ENCODE measurements at places on chromosomes 3 and 15. TPM values are rescaled to one million over a fixed set of nuclear protein-coding genes. Genes with fewer than 3 reads are reported as not detected.

DNA sequence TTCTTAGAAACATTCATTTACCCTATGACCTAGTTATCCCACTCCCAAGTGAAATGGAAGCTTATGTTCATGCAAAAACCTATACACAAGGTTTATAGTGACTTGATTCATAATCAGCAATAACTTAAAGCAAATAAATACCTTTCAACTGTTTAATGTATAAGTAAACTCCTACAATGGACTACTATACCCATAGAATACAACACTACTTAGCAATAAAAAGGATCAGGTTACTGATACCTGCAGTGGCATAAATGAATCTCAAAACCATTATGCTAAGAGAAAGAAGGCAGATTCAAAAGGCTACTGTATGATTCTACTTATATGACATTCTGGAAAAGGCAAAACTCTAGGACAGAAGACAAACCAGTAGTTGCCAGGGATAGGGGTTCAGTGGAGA, 8.3 kb upstream of the POLR2M start:
- no peaks in the 10 kb centered on the region for H3K27me3 ChIP-seq
- H3K4me1 ChIP-seq: peaks cover 4% of the 10 kb centered on the region
- DNase-seq: no peak
- no peak overlapping the region for H3K27ac ChIP-seq

- no peaks in the 10 kb centered on the region for H3K27me3 ChIP-seq
- no peak overlapping the region for H3K27ac ChIP-seq
- no peak for DNase-seq
- no peaks in the 10 kb centered on the region for H3K4me1 ChIP-seq
- H3K4me3 ChIP-seq: no peak overlapping the region
Measured at GRCh38 chr3:127073941-127074820, 91.3 kb downstream of the PLXNA1 start.

Gene CHRD
- 15.0 TPM for total RNA-seq

GRCh38 chr3:127439621-127440020, 150.9 kb downstream of the TPRA1 start:
- no peaks in the 10 kb centered on the region for H3K36me3 ChIP-seq
- no peak overlapping the region for H3K27ac ChIP-seq
- H3K27me3 ChIP-seq: peaks cover 8% of the 10 kb centered on the region
- no peak for DNase-seq
- no peak overlapping the region for H3K4me3 ChIP-seq

DNA sequence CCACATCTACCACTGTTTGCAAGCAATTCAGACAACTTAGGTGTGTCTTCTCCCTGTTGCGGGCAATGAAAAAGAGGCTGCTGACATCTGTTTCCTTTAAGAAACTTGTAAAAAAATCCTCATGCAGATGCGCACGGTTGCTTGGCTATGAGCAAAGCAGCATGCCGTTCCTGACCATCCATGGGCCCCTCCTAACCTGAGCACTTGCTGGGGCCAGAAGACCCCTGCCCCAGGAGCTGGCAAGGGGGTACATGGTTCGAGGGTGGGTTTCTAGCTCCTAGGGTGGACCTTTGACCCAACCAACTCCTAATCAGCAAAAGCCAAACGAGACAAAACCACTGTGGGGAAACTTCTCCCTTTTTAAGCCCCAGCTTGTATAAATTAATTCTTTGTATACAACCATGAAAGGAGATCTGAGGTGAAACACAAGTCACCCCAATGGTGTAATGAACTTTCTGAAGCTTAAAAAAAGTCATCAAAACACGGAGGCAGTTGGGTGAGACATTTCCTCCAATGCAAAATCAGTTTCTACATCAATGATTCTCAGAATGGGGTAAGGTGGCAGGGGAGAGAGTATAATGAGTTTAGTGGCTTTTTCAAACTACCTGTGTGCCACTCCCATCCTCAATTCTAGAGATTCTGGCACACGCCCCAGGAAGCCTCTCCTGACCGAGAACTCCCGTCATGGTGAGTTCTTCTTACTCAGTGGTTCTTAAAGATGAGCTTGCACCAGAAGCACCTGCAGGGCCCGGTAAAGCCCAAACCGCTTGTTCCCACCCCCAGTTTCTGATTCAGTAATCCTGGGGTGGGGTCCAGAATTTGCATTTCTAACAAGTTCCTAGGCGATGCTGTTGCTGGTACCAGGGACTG, 44.1 kb downstream of the CPN2 start:
- no peak overlapping the region for H3K4me3 ChIP-seq
- H3K4me1 ChIP-seq: peaks cover 18% of the 10 kb centered on the region

GRCh38 chr3:14237457-14237856, 58.8 kb downstream of the LSM3 start:
- DNase-seq: no peak
- no peak overlapping the region for H3K4me3 ChIP-seq
- no peaks in the 10 kb centered on the region for H3K27me3 ChIP-seq

DNA sequence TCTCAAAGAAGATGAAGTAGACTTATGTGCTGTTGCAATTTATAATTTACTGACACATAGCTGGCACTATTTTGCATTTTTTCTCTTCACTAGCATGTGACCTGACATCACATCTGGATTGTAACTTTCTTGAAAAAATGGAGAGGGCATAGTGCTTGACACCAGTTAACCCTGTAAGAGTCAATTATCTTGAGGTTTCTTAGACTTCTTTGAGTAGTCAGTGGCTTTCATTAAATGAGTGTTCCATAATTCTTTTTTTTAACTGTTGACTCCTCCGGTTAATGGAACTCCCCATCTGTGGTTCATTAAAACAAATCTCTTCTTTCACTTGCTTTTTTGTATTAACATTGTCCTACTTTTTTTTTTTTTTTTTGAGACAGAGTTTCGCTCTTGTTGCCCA, 16.9 kb upstream of the PRKCI start:
- no peaks in the 10 kb centered on the region for H3K4me1 ChIP-seq
- no peaks in the 10 kb centered on the region for H3K36me3 ChIP-seq
- H3K27ac ChIP-seq: no peak overlapping the region
- no peak overlapping the region for H3K4me3 ChIP-seq
- no peak for DNase-seq

DNA sequence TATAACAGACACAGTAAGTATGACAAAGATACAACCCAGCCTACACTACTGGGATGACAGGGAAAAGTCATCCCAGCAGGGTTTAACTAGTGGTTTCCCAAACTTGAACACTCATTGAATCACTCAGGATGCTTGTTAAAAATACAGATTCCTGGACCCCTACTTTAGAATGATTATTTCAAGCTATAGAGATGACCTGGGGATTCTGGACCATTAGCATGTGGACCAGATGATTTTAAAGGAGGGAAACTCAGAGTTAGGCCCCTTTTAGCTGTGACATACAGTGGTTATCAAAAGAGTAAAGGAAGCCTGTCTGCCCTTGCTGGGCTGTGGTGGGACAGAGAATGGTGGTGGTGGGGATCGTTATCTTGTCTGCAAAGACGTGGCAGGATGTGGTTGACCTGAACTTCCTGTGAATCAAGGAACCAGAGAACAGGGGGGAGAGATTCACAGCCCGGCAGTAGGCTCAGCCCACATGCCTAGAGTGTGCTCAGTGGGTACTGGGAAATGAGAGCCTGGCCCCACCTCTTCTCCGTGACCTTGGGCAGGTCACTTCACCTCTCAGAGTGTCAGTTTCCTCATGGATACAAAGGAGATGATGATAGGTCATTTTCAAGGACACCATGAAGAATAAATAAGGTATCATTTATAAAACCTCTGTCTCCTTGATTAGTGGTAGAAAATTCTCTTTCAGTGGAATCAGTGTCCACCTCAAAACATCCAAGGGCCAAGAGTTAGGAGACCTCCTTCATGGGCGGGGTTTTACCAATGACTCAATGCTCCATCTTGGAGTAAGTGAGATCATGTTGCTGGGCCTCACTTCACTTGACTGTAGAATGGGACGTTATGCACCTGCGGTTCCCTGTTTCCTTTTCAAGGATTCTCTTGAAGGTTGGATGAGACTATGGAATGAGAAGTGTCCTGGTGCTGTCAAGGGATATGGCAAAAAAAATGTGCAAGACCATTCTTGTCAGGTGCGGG, 306.5 kb downstream of the RPLP1 start:
- peaks cover 4% of the 10 kb centered on the region for H3K4me1 ChIP-seq
- H3K36me3 ChIP-seq: no peaks in the 10 kb centered on the region
- DNase-seq: no peak
- peak overlapping the region; percentile 13 for H3K27ac ChIP-seq

DNA sequence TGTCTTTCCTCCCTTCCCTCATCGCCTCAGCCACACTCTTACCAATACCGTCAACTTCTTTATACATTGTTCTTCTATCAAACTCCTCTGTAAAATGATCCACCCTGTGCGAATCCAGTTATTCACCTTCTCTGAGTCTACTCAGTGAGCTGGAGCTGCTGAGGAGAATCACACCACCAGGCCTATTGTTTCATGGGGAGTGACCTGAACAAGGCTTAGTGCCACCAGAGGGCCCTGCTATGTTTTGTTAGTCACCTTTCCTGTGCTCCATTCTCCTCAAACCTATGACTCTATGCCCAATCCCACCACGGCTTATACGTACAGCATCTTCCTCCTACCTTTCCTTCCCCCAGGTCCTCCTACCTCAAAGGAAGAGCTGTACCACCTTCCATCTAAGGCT, 50.4 kb upstream of the MED12L start:
- no peaks in the 10 kb centered on the region for H3K27me3 ChIP-seq
- DNase-seq: no peak
- no peaks in the 10 kb centered on the region for H3K36me3 ChIP-seq

DNA sequence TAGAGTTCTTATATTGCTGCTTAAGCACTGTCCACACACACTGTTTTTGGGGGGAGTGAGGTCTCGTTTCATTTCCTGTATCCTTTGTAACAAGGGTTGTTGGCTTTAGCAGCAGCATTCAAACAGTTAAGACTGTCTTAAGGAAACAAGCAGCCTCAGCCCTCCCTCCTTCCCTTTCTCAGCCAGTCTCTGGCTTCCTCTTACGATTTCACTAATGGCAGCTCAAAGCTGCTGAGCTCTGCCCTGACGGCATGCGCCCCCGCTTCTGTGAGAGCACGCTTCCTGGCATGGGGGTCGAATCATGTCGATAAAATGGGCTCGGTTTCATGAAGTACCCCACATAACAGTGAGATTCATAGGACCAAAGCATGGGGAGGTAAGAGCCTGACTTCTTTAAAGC, 105.0 kb downstream of the KLHL25 start:
- H3K27me3 ChIP-seq: no peaks in the 10 kb centered on the region
- H3K4me1 ChIP-seq: peaks cover 6% of the 10 kb centered on the region
- DNase-seq: peak; percentile 58
- H3K36me3 ChIP-seq: no peaks in the 10 kb centered on the region

DNA sequence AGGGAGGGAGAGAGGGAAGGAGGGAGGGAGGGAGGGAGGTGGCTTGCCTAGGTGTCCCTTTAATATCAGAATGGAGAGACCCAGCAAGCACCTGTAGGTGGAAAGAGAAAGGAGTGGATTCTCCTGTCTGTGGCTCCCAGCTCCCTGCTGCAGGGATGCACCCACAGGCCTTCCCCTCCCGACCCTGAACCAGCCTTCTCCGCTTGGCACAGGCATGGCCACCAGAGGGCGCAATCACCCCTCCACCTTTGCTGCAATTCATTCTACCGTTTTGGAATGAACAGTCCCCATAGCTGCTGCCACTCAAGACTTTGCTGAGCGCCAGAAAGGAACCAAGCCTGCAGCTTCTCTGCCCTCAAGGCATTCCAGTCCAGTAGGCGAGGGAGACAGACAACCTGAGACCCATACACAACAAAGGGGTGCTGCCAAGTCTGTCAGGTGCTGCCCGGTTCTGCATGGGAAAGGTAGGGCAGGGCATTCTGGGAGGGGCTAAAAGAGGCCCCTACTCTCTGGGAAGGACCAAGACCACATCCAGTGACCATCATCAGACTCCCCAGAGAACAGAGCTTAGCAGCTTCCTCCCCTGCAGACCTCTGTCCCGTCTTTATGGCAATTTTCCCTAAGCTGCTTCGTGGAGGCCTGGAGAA, 4.9 kb downstream of the TLR9 start:
- peak; percentile 88 for DNase-seq
- no peak overlapping the region for H3K27ac ChIP-seq
- H3K4me3 ChIP-seq: no peak overlapping the region
- peaks cover 17% of the 10 kb centered on the region for H3K4me1 ChIP-seq

Gene SOX2
- 3.5 TPM for total RNA-seq

Gene XIRP1
- 0.10 TPM for total RNA-seq

DNA sequence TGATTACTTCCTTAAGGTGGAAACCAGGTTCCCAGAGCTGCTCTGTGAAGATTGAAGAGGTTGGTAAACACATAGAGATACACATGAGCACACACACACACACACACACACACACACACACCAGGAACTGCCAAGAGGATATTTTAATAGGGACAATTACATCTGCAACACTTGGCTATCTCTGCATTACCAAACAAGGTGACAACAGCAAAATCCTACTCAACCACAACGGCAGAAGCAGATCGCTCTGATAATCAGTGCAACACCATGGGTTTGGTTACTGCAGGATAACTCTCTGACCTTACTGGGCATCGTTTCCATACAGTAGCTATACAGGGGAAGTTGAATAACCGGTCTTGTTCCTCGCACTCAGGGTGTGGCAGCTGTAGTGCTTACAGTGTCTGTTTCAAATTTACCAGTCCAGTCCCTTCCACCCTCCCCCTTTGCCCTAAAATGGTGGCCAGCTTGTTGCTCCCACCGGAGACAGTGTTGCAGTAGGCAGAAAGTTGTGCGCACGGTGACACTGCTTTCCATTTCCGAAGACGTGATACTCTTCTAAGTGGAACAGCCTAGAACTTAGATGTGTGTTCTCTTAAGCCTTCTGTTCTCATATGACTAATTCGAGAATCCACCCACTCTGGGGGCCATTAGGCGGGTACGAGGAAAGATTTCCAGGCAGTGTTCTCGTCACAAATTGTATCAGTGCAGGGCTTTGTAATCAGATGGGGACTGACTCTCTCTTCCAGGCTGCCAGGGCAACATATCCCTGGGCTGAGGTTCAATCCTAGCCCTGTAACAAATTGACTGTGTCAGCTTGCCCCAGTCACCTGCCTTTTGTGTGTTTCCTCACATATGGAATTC, 176.2 kb downstream of the P3H2 start:
- no peaks in the 10 kb centered on the region for H3K36me3 ChIP-seq
- no peak overlapping the region for H3K4me3 ChIP-seq
- peak overlapping the region; percentile 74 for H3K27ac ChIP-seq
- peak; percentile 20 for DNase-seq

Gene CAMK2N2
- not detected for total RNA-seq

GRCh38 chr3:150610785-150611184, 7.7 kb downstream of the SELENOT start:
- H3K4me1 ChIP-seq: peaks cover under 1% of the 10 kb centered on the region
- no peak overlapping the region for H3K4me3 ChIP-seq
- H3K36me3 ChIP-seq: no peaks in the 10 kb centered on the region
- no peak overlapping the region for H3K27ac ChIP-seq

- H3K4me1 ChIP-seq: peaks cover 28% of the 10 kb centered on the region
- peak overlapping the region; percentile 97 for H3K27ac ChIP-seq
- H3K36me3 ChIP-seq: no peaks in the 10 kb centered on the region
- DNase-seq: no peak
- H3K27me3 ChIP-seq: no peaks in the 10 kb centered on the region
- no peak overlapping the region for H3K4me3 ChIP-seq
Measured at GRCh38 chr15:67062369-67062985, 2.9 kb upstream of the SMAD3 start.

GRCh38 chr15:85097250-85097649, 115.6 kb downstream of the PDE8A start:
- no peaks in the 10 kb centered on the region for H3K27me3 ChIP-seq
- no peak for DNase-seq
- H3K27ac ChIP-seq: peak overlapping the region; percentile 86
- no peaks in the 10 kb centered on the region for H3K36me3 ChIP-seq
- H3K4me3 ChIP-seq: no peak overlapping the region

- H3K4me1 ChIP-seq: peaks cover 3% of the 10 kb centered on the region
- no peak overlapping the region for H3K4me3 ChIP-seq
- H3K36me3 ChIP-seq: no peaks in the 10 kb centered on the region
- no peaks in the 10 kb centered on the region for H3K27me3 ChIP-seq
- DNase-seq: no peak
Measured at GRCh38 chr3:23760871-23761373, 44.8 kb upstream of the UBE2E1 start.
